ENCODE measurements at places on chromosomes 16 and 17.

- no peak for DNase-seq
These were observed at the start of gene SAMD14 for GRCh38 chr17:50129728-50130558. TSS of gene SAMD14 (minus strand) at chr17:50130160. CDS start at chr17:50124959, 5,201 bp downstream.

- no peak for DNase-seq
These were observed 1.2 kb upstream of the CES1 start for GRCh38 chr16:55834049-55834448.

DNA sequence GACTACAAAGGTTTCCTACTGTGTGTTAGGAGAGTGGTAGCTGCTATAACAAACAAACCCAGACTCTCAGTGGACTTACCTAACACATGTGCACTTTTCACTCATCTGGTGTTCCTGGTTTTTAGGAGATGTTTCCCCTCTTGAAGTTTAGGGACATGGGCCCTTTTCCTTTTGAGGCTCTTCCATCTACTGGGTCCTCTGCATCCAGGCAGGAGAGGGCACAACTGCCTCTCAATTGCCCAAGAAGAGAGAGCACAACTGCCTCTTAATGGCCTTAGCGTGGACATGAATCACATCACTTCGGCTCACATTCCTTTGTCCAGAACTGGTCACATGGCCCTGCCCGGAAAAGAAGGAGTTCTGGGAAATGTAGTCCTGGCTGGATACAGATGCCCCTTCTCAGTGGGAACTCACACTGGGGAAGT, 9.8 kb upstream of the TNRC6C start:
- peak; percentile 53 for DNase-seq

GRCh38 chr17:64505340-64506200, 519 bp downstream of the DDX5 start:
- DNase-seq = peak; percentile 92

DNA sequence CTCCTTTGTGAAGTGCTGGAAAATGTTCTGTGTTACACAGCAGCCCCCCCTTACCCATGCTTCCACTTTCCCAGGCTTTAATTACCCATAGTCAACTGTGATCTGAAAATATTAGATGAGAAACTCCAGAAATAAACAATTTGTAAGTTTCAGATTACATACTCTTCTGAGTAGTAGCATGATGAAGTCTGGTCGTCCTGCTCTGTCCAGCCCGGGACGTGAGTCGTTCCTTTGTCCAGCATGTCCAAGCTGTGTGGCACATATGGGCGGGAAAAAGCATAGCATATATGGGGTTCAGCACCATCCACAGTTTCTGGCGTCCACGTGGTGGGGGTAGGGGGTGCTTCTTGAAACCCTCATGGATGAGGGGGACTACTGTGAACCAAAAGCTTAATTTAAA, 83.5 kb downstream of the BANP start:
- DNase-seq = no peak

- DNase-seq = no peak
These were observed 231.4 kb upstream of the WSCD1 start for GRCh38 chr17:5838661-5839300.

DNA sequence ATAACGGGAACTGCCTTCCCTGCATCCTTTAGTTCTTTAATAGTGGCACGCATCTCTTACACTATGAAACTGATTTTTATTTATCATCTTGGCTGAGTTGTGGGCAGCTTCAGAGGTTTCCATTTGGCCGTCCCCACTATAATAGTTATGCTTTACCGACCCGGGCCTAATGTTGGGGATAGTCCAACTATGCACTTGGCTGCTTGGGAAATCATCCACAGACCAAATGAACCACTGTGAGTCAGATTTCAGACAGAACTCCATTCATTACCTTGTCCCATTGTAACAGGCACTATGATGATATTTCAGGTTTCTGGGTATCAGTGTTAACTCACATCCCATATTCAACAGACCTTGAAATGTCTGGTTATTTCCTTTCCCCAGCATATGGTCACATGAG, 6.1 kb upstream of the SLFN5 start:
- DNase-seq = no peak

DNA sequence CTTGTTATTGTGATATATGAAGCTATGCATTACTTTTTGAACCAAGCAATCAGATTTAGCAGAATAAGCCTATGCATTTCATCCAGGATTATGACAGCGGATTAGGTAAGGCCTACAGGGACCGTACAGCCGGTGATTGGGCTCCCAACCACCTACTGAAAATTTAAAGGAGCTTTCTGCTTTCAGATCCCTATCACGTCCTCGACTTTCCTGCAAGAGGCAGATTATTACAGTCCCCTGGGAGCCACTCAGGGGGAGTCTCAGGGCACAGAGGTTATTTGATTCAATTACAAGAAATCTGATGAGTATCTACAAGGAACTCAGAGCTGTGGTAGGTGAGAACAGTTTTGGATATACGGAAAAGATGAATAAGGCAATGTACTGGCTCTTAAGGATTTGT, 80.7 kb downstream of the HS3ST3B1 start:
- DNase-seq = no peak

DNA sequence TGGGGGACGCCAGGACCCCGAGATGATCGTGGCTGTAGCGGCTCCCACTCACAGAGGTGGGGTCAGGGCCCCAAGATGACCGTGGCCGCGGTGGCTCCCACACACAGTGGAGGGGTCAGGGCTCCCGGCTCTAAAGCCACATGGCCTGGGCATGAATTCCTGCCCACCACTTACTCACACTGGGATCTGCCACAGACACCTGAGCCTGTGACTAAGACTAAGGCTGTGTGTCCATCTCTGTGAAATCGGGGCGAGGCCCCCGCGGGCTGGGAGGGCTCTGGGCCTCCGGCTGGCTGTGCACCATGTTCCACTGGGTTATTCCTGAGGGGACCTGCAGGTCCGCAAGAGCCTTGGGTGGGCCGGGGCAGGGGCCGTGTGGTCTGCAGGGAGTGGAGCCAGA, 18.5 kb downstream of the ZFPM1 start:
- peak; percentile 35 for DNase-seq

DNA sequence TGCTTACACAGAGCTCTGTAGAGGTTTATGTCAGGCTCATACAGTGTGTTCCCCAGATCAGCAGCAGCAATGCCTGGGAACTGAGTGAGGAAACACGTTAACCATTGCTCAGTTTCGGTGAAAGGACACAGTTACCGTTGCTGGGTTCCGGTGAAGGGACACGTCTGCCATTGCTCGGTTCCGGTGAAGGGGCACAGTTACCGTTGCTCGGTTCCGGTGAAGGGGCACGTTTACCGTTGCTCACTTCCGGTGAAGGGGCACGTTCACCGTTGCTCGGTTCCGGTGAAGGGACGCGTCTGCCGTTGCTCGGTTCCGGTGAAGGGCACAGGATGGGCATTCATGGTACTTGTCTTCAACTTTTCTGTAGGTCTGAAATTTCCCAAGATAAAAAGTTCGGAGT, 81.7 kb downstream of the MRM3 start:
- DNase-seq = no peak

GRCh38 chr16:49958448-49958847, 66.6 kb upstream of the CNEP1R1 start:
- DNase-seq = no peak

GRCh38 chr16:3004319-3004718, 8.4 kb upstream of the CLDN9 start:
- DNase-seq = no peak

- no peak for DNase-seq
These were observed 32.7 kb upstream of the SLC6A2 start for GRCh38 chr16:55622930-55623561.

- no peak for DNase-seq
These were observed 67.9 kb downstream of the CEP95 start for GRCh38 chr17:64574646-64575045.

- DNase-seq = peak; percentile 63
These were observed 14.4 kb upstream of the ALDH3A1 start for GRCh38 chr17:19762515-19762961.

- DNase-seq = no peak
These were observed 6.2 kb downstream of the TMEM97 start for GRCh38 chr17:28325211-28325610.
